Islet precursor cell (in vitro differentiated cells): ENCODE measurements at places on chromosomes 5 and 9.

- no peak for DNase-seq
Measured at GRCh38 chr5:96253140-96253539, 179.9 kb downstream of the PCSK1 start.

DNA sequence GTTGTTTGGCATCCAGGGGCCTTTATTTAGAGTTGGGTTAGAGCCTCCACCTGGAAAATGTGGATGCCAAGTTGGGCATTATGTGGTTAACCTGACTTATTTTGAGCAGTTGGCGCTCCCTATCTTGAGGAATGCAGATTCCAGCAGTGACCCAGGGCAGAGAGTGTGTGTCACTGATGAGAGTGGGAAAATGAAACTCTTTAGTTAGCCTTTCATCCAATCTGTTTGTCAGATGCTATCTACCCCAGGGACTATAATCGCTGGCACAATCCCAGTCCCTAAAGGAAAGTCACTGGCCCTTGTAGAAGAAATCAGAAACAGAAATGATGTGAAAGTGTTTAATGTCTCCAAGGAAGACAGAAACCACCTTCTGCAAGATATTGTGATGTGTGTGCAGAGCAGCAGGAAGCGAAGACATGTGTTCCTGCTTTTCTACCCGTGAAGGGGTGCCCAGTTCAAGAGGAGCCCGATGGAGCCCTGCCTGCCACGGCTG lies 10.2 kb upstream of the STING1 start:
- no peak for DNase-seq

- DNase-seq, result peak; percentile 74
Measured at GRCh38 chr5:158976035-158976434, 123.7 kb downstream of the EBF1 start.

GRCh38 chr5:73777192-73777591 lies 151.2 kb downstream of the ARHGEF28 start:
- no peak for DNase-seq

- no peak for DNase-seq
Measured at GRCh38 chr5:22908129-22908528, 55.0 kb upstream of the CDH12 start.

DNA sequence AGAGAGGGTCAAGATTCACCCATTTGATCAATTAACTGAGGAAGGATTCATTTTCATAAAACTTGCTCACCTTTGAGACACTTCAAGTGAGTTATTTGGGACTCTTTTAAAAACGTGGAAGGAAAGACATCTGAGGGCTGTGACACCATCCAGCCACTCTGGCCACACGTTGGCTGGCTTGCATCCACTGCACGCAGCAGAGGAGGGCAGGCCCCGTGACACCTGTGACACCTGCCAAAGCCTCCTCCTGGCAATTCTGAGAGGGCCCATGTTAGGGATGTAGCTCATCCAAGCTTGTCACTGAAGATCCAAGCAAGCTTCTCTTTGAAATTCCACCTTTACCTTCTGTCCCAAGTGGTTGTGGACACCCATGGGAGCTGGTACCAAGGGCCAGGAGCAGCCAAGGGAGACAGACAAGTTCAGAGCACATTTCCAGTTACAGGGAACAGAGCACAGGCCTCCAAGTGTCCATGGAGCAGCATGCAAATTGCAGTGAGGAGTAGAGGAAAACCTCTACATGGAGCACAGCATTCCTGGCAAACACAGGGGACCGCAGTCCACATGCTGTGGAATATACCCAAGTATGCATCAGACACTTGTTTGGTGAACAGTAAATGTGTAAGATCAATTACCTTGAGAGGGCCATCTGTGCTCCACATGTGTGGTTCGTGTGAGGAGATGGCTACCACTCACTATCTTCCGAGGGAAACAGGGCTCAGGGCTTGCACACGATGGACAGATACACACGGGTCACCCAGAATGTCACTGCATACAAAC lies 4.8 kb downstream of the PRSS3 start:
- DNase-seq, result no peak

DNA sequence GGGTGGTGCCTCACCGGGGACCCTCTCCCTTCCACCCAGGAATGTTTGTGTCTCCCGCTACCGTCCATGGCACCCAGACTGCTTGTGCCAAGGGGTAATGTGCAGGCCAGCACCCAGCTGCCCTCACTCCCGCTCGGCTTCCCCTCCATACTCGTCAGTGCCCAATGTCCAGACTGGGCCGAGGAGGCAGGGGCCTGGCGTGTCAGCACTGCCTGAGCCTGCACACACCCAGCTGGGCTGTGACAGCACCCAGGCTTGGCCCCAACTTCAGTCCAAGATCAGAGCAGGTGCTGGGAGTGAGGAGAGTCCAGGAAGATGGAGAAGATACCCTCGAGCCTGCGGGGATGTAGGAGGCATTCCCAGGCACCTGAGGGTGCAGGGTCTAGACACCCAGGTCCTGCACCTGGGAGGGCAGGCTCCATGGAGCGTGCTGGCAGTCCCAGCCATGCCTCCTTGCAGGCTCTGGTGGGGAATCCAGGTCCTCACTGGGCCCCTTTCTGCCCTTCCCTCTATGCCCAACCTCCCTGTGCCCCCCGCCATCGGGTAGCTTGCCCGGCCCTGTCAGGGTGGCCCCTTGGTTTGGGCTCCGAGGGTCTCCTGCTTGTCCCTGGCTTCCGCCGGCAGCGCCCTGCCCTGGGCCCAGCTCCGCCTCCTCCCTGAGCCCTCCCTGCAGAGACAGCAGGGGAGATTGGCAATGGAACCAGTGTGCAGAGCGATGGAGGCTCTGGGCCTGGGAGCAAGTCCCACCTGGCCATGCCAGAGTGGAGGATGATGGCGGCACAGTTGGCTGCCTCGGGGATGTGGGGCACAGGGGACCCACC lies 250.8 kb upstream of the EDIL3 start:
- DNase-seq, result no peak

GRCh38 chr5:173968154-173968797 lies 20.7 kb upstream of the C5orf47 start:
- peak; percentile 67 for DNase-seq

GRCh38 chr5:107542428-107542827 lies 128.3 kb downstream of the EFNA5 start:
- DNase-seq, result peak; percentile 74

- DNase-seq, result no peak
Measured at GRCh38 chr5:52481201-52481600, 306.5 kb upstream of the ITGA1 start.

DNA sequence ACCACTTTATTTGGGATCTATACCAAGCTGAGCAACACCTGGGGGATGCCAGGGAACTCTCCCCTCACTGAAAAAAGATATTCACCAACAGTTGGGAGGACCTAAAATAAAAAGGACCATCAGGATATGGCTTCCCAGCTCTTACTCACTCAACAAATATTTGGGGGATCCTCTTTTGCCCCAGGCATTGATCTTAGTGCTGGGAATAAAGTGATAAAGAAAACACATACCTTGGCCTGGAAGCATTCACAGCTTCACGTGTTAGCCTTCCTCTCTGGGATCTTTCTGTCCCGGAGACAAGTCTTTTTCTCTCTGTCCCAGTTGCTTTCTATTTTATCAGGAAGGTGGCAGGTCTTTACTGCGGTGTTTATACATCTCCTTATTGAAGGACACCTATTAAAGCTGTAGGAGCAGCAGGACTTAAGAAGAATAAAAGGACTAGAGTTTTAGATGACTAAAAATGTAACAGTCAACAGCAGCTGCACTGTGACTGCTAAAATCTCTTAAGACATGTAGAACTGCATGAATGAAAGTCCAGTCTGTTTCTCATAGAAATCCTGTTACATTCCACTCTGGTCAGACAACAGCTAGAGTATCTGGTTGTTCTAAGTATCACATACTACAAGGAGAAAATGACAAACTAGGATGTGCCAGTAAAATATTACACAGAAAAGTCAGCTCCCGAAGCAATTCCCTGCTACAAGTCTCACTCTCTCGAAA lies 90.0 kb upstream of the ITGA2 start:
- DNase-seq, result no peak

- DNase-seq, result no peak
Measured at GRCh38 chr5:83924891-83925290, 204.2 kb upstream of the HAPLN1 start.

DNA sequence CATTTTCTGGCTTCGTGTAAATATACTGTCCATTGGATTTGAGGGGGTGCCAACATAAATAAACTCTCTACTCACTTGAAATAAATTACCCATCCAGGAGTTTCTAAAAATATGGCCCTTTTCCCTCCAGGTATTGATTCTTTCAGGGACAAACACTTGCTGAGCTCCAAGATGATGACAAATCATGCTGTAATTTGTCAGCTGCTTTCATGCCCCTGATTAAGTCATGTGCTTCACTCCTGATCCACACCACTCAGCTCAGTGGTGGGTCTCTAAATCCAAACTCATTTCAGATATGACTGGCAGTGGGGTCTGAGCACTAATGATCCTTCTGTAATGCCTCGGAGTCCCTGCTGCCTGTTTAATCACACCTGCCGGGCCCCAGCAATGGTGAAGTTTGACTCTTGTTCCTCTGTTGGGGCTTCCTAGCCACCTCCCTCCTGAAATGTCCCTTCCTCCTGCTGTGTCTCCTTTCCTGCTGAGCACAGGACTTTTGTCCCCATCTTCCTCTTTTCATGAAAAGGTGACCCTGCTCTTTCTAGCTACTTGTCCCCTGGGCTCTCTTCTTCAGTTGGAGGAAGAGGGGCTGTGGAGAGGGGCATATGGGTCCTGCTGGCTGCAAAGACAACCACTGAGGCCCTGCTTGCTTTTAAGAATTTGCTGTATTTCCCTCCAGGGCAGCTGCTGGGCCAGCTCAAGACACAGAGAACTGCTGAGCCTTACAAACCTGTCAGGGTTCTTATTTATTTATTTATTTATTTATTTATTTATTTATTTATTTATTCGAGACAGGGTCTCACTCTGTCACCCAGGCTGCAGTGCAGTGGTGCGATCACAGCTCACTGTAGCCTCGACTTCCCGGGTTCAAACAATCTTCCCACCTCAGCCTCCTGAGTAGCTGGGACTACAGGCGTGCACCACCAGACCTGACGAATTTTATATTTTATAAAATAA lies 200.0 kb downstream of the ATP10B start:
- no peak for DNase-seq

DNA sequence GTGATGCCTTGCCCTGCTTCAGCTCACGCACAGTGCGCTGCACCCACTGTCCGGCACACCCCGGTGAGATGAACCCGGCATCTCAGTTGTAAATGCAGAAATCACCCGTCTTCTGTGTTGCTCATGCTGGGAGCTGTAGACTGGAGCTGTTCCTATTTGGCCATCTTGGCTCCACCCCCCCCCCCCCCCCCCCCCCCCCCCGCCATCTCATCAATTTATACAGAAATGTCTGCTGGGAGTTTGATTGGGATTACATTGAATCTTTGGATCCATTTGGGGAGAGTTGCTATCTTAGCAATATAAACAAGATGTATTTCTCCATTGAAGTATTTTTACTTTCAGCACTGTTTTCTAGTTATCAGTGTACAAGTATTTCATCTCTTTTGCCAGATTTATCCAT lies 55.2 kb downstream of the RIC1 start:
- DNase-seq, result no peak

- peak; percentile 96 for DNase-seq
Measured at GRCh38 chr9:38026021-38026809, 42.8 kb downstream of the SHB start.

DNA sequence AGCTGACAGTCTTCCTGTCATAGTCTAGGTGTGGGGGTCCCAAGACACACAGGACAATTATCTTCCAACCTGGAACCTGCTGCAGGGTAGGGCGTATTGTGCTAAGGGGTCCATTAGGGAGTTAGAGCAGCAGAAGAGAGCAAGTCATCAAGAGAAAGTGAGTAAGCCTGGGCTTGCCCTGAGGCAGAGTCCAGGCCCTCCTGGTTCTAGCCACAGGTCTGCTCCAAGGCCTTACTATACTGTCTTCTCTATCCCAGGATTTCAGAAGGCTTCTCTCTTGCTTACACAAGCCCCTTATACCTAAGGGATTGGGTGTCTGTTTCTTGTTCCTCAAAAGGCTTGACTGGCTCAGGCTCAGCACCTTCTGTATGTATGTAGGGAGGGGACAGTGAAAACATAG lies 7.7 kb downstream of the P4HA2 start:
- no peak for DNase-seq

DNA sequence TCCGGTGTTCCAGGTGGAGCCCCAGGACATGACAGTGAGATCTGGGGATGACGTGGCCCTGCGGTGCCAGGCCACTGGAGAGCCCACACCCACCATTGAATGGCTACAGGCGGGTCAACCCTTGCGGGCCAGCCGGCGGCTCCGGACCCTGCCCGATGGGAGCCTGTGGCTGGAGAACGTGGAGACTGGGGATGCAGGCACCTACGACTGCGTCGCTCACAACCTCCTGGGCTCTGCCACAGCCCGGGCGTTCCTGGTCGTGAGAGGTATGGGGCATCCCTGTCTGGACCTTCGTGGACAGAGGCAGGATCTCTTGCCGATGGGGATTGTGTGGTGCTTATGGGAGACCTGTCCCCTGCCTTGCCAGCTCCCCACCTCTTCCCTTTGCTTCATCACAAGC lies 26.0 kb upstream of the ASS1 start:
- DNase-seq, result no peak

GRCh38 chr9:123318202-123318601 lies 37.8 kb upstream of the CRB2 start:
- DNase-seq, result peak; percentile 43

DNA sequence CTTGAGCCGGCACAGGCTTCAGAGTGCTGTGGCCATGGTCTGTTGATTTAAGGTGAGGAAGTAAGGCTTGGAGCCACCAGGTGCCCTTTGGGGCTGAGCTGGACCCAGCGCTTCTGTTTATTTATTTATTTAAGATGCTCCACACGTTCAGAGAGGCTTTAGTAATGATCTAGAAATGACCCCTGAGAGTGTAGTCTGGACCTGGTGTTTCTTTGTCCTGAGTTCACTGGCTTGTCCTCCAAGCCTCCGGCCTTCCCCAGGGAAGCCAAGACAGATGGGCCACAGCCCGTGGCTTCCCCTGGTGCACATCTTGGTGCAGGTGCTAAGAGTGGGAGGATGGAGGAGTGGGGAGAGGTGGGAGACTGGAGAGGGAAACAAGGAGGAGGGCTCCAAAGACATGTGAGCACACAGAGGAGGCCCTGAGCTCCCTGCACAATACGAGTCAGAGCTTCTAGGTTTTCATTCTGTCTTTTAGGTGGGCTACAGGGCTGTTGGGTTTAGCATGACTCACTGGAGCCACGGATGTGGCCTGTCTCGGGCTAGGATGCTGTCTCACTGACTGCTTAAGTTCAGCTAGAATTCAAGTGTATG lies 56.9 kb downstream of the AHRR start:
- peak; percentile 47 for DNase-seq

DNA sequence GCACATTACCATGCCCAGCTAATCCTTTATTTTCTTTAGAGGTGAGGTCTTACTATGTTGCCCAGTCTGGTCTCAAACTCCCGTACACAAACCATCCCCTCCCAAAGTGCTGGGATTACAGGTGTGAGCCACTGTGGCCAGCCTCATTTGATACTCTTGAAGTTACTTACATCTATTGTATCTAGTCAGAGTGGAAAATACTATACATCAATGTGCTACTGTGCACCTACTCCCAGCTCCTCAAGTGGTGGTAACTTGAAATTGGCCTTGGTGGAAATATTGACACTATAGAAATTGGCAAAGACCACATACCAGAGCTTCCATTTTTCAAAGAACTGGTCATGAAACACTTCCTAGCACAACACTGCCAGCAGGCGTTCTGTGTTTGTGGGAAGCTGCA lies 10.3 kb downstream of the GGTA1 start:
- no peak for DNase-seq

GRCh38 chr5:90968319-90968718 lies 409.7 kb downstream of the ADGRV1 start:
- no peak for DNase-seq

GRCh38 chr9:98890256-98890655 lies 53.5 kb upstream of the COL15A1 start:
- no peak for DNase-seq
